Esophagus squamous epithelium (tissue), 5 donors: ENCODE measurements at places on chromosomes 7 and 10. TPM values are rescaled to one million over a fixed set of nuclear protein-coding genes. Genes with fewer than 3 reads are reported as not detected.
A peak's percentile ranks its signal among the peaks of the same experiment; 100 is the strongest.

DNA sequence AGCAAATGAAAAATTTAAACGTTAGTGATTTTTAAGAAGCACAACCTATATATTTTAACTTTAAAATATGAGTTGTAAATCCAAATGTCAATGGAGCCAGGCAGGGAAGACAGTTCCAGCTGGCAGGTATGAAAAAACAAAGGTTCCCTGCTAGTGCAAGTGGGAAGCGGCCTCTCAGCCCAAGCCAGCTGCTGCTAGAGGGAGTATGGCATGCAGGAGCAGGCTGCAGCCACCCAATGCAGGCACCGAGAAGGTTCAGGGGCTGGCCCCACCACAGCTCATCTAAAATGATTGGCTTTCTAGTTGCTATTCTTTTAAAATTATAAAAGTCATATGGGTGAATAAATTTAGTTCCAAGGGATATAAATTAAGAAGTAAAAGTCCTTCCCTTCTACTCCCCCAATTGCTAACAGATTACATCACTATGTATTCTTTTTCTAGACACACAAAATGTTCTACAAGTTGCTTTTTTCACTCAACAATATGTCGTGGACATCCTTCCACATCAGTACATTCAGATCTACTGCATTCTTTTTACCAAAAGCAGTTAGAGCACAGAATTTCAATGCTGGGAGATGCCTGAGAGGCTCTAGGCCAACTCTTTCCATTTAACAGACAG, 69.3 kb downstream of the SGMS1 start:
- no peaks in the 10 kb centered on the region for H3K27me3 ChIP-seq
- H3K4me1 ChIP-seq, result peaks cover 16% of the 10 kb centered on the region
- H3K36me3 ChIP-seq, result no peaks in the 10 kb centered on the region
- no peak overlapping the region for H3K27ac ChIP-seq

GRCh38 chr10:26869528-26869927, 8.8 kb upstream of the ABI1 start:
- peak overlapping the region; percentile 14 for H3K27ac ChIP-seq
- DNase-seq, result no peak
- H3K4me3 ChIP-seq, result no peak overlapping the region
- H3K27me3 ChIP-seq, result no peaks in the 10 kb centered on the region
- no peaks in the 10 kb centered on the region for H3K36me3 ChIP-seq
- peaks cover 17% of the 10 kb centered on the region for H3K4me1 ChIP-seq

DNA sequence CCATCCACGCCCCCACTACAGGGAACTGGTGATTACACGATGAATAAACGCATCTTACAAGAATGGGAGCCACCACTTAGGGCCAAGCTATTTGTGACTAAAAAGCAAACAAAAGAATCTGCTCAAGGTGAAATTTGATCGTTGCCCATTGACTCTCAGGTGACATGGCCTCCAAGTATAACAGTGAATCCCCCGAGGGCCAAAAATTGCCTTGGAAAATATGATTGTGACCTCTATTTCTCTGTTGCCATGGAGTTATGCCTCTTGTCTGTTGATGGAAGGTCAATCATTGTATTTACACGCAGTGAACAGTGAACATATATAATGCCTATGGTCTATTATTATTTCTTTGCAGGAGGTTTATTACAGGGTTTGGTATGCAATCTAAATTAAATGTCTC, 282.3 kb downstream of the KLF6 start:
- no peak overlapping the region for H3K27ac ChIP-seq
- peaks cover 19% of the 10 kb centered on the region for H3K4me1 ChIP-seq
- H3K27me3 ChIP-seq, result no peaks in the 10 kb centered on the region
- H3K36me3 ChIP-seq, result no peaks in the 10 kb centered on the region
- H3K4me3 ChIP-seq, result no peak overlapping the region
- no peak for DNase-seq

The EPO gene
- not detected for total RNA-seq

DNA sequence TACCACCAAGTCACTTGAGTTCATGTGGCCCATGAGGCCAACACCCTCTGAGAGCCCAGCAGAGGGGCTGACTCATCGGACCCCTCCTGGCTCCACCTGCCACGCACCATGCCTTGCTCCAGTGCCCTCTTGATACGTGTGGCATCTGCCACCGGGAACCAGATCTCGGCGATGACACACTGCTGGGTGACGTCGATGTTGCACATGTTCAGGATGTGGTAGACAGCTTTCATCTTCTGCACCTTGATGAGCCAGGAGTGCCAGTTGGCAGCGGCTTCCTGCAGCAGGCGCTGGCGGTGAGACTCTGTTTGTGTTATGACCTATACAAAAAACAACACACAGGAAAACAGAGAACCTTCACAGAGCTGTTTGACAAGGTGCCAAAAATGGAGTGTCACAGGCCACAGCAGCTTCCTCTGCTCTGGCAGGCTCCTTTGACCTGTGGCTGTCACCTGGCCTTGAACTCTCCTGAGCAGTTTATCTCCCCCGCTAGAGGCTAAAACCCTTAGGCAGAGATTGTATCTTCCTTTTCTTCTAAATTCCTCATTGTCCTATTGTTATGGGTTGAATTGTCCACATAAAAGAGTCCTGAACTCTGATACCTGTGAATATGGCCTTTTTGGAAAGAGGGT, 45.2 kb upstream of the TMEM213 start:
- peak overlapping the region; percentile 30 for H3K27ac ChIP-seq
- H3K36me3 ChIP-seq, result no peaks in the 10 kb centered on the region
- no peaks in the 10 kb centered on the region for H3K4me1 ChIP-seq
- DNase-seq, result no peak

- no peak overlapping the region for H3K4me3 ChIP-seq
- DNase-seq, result no peak
- no peaks in the 10 kb centered on the region for H3K4me1 ChIP-seq
- no peaks in the 10 kb centered on the region for H3K27me3 ChIP-seq
- H3K36me3 ChIP-seq, result no peaks in the 10 kb centered on the region
- H3K27ac ChIP-seq, result no peak overlapping the region
These were observed 32.7 kb downstream of the IL6 start for GRCh38 chr7:22759721-22760120.

- no peak for DNase-seq
- no peaks in the 10 kb centered on the region for H3K36me3 ChIP-seq
- no peaks in the 10 kb centered on the region for H3K4me1 ChIP-seq
- no peaks in the 10 kb centered on the region for H3K27me3 ChIP-seq
- H3K27ac ChIP-seq, result no peak overlapping the region
- no peak overlapping the region for H3K4me3 ChIP-seq
These were observed 818.8 kb downstream of the GATA3 start for GRCh38 chr10:8873310-8873709.

DNA sequence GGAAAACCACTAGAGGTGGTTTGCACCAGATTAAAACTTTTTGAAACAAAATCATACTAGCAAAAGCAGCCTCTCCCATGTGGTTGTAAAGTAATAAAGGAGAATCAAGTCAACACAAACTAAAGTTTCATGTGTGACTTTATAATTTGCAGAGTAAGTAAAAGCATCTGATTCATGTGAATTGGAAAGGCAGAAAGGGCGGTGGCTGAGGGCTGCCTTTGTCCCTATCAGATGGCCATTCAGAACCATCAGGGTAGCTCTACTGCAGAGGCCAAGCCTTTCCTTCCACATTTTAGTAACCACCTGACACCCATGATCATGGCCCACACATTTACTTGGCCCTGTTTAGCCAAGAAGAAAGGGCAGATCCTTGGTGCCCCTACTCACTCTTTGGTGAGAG, 15.7 kb downstream of the WNT16 start:
- H3K4me1 ChIP-seq, result no peaks in the 10 kb centered on the region
- H3K4me3 ChIP-seq, result no peak overlapping the region
- no peaks in the 10 kb centered on the region for H3K36me3 ChIP-seq

The EMX2 gene
- not detected for total RNA-seq

The EVX1 gene
- not detected for total RNA-seq

The FAM241B gene
- 1.7 TPM for total RNA-seq

The FXYD4 gene
- not detected for total RNA-seq

The SMO gene
- 9.2 TPM for total RNA-seq

DNA sequence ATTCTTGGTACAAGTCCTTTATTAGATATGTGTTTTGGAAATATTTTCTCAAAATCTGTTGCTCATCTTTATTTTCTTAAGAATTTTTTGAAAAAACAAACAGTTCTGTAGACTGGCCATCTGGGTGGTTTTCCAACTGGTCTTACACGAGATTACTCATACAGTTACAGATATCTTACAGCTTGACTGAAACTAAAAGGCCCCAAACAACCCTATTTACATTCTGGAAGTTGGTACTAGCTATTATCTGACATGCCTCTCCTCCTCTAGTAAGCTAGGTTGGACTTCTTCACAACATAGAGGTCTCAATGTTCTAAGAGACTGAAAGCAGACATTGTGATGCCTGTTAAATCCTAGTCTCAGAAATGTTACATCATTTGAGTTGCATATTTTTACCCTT, 52.0 kb downstream of the ZNF22 start:
- no peak overlapping the region for H3K27ac ChIP-seq
- no peaks in the 10 kb centered on the region for H3K4me1 ChIP-seq
- no peak overlapping the region for H3K4me3 ChIP-seq
- no peaks in the 10 kb centered on the region for H3K27me3 ChIP-seq

DNA sequence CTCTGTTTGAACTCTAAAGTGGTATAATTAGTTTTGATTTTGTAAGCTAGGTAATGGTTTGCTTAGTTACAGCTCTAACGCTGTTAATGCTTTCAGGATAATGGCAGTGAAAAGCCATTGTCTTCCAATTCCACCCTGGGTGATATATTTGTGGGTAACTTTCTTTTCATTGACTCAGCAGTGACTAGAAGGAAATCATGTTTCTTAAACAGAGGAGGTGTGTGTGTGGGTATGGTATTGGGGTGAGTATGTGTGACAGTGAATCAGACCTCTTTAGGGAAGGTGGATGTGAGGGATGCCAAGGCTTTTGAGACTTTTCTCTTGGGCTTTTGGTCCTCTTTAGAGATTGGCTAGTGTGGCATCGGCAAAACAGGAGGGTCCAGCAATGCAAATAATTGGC, 13.6 kb downstream of the ENTPD7 start:
- no peak overlapping the region for H3K27ac ChIP-seq
- H3K4me3 ChIP-seq, result no peak overlapping the region
- DNase-seq, result no peak

The TASOR2 gene
- 18.0 TPM for total RNA-seq

The NRAP gene
- total RNA-seq, result not detected

- peak overlapping the region; percentile 79 for H3K4me3 ChIP-seq
- no peaks in the 10 kb centered on the region for H3K36me3 ChIP-seq
- no peak for DNase-seq
- H3K27me3 ChIP-seq, result no peaks in the 10 kb centered on the region
- H3K4me1 ChIP-seq, result no peaks in the 10 kb centered on the region
These were observed 2.5 kb downstream of the JCAD start for GRCh38 chr10:30056767-30057355.

GRCh38 chr10:93248583-93249227, 175.0 kb downstream of the CYP26A1 start:
- DNase-seq, result no peak
- H3K4me3 ChIP-seq, result no peak overlapping the region
- no peaks in the 10 kb centered on the region for H3K36me3 ChIP-seq
- H3K27ac ChIP-seq, result no peak overlapping the region
- H3K4me1 ChIP-seq, result no peaks in the 10 kb centered on the region
- no peaks in the 10 kb centered on the region for H3K27me3 ChIP-seq

The LGI1 gene
- 2.9 TPM for total RNA-seq

DNA sequence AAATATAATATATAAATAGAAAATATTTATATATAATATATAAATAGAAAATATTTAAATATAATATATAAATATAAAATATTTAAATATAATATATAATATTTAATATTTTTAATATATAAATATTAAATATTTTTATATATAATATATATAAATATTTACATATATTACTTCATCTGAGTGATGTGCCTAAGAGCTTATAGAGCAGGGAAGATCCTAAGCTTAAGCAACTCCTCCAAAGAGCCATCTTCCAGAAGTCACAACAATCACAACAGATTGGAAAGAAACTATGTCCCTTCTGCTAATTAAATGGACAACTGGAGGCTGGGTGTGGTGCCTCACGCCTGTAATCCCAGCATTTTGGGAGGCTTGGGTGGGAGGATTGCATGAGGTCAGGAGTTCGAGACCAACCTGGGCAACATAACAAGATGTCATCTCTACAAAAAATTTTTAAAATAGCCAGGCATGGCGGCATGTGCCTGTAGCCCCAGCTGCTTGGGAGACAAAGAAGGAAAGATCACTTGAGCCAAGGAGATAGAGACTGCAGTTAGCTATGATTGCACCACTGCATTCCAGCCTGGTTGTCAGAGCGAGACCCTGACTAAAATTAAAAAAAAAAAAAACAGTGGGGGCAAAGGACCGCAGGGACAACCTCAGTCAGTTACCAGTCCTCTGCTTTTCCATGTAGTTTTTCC, 198.7 kb downstream of the SKIDA1 start:
- H3K27ac ChIP-seq, result no peak overlapping the region
- H3K36me3 ChIP-seq, result no peaks in the 10 kb centered on the region
- no peaks in the 10 kb centered on the region for H3K4me1 ChIP-seq
- H3K4me3 ChIP-seq, result no peak overlapping the region
- no peak for DNase-seq

The CAV1 gene
- 171 TPM for total RNA-seq

The PNLIPRP2 gene
- total RNA-seq, result not detected

DNA sequence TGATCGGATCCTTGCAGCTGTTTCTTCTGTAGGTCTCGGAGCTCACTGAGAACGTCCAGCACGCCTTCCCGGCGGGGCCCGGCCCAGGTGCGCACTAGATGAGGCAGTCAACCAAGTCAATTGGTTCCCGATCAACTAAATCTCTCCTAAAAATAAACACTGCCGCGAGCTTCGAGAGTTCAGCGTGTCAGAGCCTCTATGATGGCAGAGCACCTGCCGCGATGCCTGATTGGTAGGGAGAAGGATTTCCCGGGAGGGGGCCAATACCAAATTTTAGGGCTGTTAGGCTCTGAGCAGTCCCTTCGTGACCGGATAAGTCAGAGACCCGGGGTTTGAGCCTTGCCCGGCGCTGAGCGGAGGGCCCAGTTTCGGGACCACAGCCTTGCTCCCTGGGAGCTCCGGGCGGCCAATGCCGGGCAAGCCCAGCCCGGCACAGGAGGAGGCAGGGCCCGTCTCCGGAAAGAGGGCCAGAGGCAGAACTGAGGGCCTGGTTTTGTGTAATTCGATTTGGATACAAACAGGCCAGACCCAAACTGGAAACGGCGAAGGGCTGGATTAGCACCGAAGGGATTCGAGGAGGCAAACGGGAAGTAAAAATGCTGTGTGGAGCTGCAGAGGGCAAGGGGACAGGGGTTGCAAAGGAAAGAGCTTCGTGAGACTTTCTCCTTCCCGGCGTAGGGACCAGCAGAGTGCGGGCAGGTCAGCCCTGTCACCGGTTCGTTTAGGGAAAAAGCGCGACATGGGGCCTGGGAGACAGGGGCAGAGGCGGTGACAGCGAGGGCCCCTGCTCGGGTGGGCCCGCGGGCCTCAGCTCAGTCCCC, 569 bp downstream of the SLC26A5 start:
- no peak overlapping the region for H3K27ac ChIP-seq
- H3K27me3 ChIP-seq, result no peaks in the 10 kb centered on the region
- DNase-seq, result no peak
- peak overlapping the region; percentile 41 for H3K4me3 ChIP-seq
- H3K4me1 ChIP-seq, result peaks cover 30% of the 10 kb centered on the region
- H3K36me3 ChIP-seq, result no peaks in the 10 kb centered on the region

GRCh38 chr10:79072994-79073645, 4.4 kb downstream of the ZMIZ1 start:
- peak overlapping the region; percentile 20 for H3K4me3 ChIP-seq
- peaks cover 61% of the 10 kb centered on the region for H3K4me1 ChIP-seq
- no peaks in the 10 kb centered on the region for H3K27me3 ChIP-seq
